Stimulated activated CD8-positive, alpha-beta memory T cell treated with anti-CD3 and anti-CD28 coated beads, Interleukin-4, amount 100 ng/mL, for 48 hours (primary cell): ENCODE measurements at places on chromosomes 16 and 17.

GRCh38 chr17:50884439-50885311, 18.5 kb upstream of the TOB1 start:
- peak; percentile 21 for DNase-seq

GRCh38 chr16:72113616-72113945, 19.9 kb downstream of the DHX38 start:
- DNase-seq, result no peak

DNA sequence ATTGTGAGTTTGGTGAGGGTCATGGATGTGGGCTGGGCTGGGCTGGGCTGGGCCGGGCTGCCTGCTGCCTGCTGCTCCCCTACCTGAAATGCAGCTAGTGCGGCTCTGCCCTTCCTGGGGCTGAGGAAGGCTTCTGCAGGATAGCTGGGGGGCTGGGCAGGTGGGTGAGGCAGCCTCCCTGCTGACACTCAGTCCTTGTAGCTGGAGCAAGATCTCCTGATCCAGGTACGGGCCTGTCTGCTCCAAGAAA, 4.7 kb downstream of the RPL13 start:
- DNase-seq, result no peak

DNA sequence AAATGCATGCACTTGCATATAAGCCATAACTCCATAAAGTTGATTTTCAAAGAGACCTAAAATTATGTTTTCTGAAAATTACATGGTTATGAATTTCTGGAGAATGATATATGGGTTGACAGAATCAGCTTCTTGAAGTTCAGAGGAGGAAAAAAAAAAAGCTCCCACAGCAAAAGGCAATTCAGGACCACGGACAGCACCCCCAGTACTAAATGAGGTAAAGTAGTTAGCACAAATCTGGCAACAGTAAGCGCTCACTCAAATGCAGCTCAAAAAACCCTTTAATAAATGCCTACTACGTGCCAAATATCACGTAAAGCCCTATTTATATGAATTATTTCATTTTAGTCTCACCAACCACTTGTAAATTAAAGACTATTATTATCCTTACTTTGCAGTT, 135.2 kb downstream of the SHISA9 start:
- peak; percentile 56 for DNase-seq

DNA sequence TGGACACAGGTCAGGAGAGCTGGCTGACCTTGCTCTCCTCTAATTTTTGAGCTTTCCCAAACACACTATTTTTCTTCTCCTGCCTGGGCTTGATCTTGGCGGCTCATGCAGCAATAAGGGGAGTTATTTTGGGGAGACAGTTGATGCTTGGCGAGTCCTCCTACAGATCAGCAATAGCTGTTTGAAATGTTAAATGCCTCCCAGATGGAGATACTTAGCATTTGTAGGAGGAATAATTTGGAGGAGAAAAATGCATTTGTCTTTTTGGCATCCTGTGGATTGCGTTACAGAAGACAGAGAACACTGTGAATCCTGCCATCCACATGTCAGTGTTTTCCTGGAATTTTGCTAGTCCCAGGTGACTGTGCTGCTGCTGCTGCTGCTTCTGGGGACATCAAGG, 328.0 kb upstream of the XYLT1 start:
- DNase-seq, result no peak

- no peak for DNase-seq
These were observed 3.9 kb upstream of the NXPH3 start for GRCh38 chr17:49571764-49572163.

- DNase-seq, result no peak
These were observed 55.0 kb downstream of the IRX5 start for GRCh38 chr16:54985668-54986067.

- no peak for DNase-seq
These were observed 88.7 kb downstream of the RPA1 start for GRCh38 chr17:1918346-1919162.
